Dermis blood vessel endothelial cell (primary cell): ENCODE measurements at places on chromosomes 1 and 21.

- no peak for DNase-seq
Measured at GRCh38 chr1:110007046-110007830, 22.7 kb downstream of the AHCYL1 start.

DNA sequence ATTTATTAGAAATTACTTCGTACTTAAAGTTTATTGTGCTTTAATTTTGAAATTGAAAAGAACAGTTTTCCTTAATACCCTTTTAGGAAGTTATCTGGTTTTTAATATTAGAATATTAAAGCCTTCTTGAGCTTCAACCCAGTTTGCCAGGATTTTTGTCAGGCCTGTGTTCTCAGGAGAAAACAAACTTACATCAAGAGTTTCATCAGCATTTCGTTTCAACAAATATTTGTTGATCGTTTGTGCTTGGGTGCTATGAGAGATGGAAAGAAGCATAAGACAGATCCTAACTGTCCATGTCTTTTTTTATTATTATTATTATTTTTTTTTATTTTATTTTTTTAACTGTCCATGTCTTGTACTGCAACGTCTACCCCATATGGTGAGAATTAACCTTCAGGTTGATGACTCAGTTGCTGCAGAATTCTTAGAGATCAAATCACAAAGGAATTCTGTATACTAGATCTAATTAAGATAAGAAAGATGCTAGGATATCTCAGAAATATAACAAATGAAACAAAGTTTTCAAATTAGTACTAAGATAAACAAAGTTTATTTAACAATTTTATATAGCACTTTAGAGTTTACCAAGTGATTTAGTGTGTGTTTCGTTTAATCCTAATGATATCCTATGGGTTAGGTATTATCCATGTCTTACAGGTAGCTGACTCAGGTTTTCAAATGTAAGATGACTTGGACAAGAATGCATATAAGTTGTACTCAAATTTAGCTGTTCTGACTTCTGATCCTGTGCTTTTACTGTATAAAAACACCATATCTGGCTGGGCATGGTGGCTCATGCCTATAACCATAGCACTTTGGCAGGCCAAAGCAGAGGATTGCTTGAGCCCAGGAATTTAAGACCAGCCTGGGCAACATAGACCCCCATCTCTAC, 14.3 kb downstream of the FBXO28 start:
- no peak for DNase-seq

GRCh38 chr1:211292411-211292810, 33.2 kb downstream of the RCOR3 start:
- DNase-seq = no peak

DNA sequence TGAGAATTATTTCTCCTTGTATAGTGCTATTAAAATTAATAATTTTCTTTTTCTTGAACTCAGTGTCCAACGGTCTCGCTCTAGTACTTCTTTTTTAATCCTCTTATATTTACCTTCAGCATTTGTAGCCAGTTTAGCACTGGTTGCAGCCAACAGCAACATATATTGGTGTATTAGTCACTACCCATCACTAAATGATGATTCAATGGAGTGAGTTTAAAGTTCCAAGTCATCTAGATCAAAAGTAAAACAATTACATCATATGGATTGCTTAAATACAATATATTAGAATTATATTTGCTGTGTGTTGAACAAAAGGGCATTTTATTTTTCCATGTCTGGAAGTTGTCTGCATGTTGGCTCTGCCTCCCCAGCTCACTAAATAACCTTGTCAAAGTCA, 591.8 kb downstream of the ADGRL2 start:
- peak; percentile 15 for DNase-seq

DNA sequence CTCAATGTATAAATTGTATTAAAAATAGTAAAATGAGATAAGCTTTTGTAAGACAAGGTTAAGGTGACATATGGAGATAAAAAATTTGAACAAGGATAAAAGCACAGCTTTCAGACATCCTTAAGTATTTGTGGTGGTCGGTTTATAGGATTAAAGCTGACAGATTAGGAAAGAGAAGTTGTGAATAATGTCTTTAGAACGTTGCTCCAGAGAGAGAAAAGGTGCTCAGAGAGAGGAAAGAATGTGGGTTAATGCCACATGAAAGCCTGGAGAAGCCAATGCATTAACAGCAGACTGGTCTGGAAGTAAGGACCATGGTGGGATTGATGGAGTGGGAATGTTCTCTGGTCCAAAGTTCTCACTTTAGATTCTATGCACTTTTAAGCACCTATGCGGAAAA, 44.8 kb downstream of the ATP6V1G3 start:
- DNase-seq = no peak

DNA sequence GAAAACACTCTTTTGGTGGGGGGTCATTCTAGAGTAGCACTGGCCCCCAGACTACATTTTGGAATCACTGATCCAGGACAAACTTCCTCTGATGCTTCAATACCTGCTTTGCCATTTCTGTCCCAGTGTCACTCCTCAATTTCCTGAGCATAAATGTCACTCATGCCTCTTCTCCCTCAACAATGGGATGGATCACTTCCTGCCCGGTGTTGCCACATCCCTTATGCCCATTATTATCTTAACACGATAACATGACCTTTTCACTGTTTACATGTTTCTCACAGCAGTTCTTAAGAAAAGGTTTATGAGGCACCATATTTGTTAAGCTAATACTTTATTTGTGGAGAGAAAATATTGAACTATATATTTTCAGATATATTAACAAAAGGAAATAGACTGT, 3.9 kb upstream of the ITLN1 start:
- DNase-seq = peak; percentile 10

GRCh38 chr1:234529950-234530237, 50.9 kb upstream of the TARBP1 start:
- DNase-seq = no peak

DNA sequence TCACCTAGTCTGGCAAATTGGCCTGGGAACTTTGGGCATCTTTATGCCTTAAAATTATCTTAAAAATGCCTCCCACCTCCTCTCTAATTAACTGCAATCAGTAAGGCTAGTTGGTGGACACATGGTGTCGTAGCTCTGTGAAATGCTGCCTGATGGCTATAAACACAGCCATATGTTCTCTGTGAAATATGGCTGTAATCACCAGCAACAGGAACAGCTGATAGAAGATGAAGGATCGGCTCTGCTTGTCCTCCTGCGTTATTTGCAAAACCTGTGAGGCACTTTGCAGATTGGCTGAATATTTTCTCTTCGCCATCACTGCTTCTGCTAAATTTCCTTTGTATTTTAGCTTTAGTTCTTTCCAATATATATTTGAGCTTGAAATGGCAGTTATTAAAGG, 419.6 kb downstream of the RWDD3 start:
- DNase-seq = no peak

DNA sequence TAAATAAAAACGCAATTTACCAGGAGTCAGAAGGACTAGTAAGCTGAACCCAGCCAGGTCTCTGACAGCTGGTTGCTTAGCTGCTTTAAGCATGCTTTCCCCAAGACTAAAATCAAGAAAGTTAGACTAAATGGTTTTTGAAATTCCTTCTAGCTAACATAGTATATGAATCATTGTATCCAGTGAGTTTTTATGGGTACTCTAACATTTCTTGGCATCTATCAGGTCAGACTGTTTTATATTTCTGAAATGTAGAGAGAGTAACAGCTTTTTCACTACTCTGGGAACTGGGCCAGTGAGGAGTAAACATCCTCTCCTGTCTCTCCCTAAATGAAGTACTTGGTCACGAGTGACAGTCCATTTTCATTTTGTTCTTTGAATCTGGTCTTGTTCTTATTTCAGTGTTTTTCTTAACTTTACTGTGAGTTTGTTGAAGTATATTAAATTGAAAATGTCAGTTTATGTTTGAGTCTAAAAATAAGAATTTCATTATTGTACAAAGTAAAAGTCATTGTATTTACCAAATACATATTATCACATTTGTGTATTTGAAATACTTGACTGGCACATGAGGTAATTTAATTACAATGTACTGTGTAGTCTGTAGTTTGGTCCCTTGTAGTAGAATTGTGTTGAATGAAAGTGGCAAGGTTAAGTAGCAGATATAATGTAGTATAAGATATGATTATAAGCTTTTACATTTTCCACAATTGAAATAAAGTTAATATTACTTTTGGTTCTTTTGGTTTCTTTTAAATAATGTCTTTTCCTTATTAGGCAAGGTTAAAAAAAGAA, 47.6 kb downstream of the PKN2 start:
- DNase-seq = peak; percentile 60

DNA sequence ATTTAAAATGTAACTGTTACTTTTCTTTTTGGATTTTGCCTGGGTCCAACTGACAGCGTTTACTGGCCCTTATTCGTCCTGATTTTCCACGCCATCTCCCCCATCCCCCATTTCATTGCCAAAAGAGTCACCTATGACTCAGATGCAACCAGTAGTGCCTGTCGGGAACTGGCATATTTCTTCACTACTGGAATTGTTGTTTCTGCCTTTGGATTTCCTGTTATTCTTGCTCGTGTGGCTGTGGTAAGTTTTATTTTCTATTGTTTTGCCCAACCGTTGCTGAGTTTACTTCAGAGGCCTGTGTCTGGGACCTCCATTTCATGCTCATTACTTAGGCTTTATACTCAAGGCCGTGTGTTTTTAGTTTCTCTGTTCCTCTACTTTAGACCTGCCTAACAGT, 9.3 kb downstream of the LEPR start:
- DNase-seq = peak; percentile 97

GRCh38 chr1:186534401-186534800, 73.5 kb upstream of the PDC start:
- DNase-seq = peak; percentile 46

DNA sequence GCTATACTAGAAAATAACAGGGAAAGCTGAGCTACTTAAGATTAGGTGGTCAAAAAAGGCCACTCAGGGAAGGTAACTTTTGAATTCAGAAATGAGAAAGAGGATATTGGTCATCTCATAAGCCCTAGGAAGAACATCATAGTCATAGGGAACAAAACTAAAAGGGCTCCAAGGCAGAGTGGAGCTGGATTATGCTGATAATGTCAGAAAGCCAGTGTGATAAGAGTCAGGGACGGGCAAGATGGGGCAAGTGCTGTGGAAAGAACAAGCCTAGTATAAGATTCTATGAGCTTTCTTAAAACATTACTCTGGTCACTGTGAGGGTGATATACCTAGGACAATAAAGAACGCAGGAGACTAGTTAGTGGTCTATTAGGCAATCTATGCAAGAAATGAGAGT, 106.6 kb downstream of the DUSP10 start:
- DNase-seq = no peak

- peak; percentile 38 for DNase-seq
Measured at GRCh38 chr1:151661751-151662150, 49.9 kb downstream of the SNX27 start.

DNA sequence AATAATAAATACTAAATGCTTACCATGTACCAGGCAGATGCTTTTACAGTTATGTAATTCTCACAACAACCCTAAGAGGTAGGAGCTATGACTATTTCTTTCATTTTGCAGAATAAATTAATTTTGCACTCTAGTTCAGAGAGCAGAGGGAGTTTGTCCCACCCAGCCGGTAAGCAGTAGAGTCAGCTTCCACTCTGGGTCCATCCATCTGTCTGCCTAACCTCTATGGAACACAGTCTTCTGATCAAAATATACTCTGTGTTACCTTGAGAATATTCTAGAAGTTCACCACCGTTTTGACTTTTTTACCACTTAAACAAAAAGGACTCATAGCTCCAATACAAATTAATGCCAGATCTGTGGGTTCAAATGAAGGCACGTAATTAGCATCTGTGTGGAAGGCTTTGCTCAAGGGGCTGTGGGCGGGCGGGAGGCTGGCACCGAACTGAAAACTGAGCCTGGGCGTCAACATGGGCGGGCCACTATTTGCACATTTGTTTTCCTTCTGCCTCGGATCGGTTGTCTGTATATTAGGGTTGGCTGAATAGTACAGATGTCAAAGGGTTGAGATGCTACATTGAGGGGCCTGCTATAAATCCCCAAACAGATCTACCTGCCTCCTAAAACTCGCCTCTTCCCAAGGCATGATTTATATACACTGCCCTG, 33.1 kb upstream of the LMO4 start:
- DNase-seq = no peak

GRCh38 chr1:197519741-197520334, 251.8 kb downstream of the CRB1 start:
- DNase-seq = peak; percentile 41

- DNase-seq = peak; percentile 47
Measured at GRCh38 chr1:45929257-45929687, 125.9 kb downstream of the MAST2 start.

GRCh38 chr1:203475012-203475981, at the start of gene PRELP:
TSS of gene PRELP (plus strand) at chr1:203475806. CDS start at chr1:203483185, 7,379 bp downstream.
- DNase-seq = no peak

- no peak for DNase-seq
Measured at GRCh38 chr1:31523012-31523411, 53.3 kb upstream of the TINAGL1 start.

GRCh38 chr1:167674156-167674555, 44.1 kb downstream of the RCSD1 start:
- no peak for DNase-seq

DNA sequence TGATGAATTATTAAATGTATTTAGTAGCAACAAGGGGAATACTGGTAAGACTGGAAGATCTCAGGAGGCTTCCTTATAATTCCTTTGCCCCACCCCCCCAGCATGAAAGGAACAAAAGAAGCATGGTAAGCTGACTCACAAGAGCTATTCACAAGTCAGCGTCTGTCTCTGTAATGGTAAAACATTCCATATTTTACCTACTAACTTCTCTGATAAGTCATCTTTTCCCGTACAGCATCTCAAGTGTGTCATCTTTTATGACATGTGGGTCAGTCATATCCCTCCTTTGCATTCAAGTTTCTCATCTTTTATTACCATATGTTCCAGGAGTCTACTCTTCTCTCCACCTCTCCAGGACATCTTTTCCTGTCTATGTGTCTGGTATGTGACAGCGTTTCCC, 241.3 kb downstream of the PLA2G4A start:
- no peak for DNase-seq

DNA sequence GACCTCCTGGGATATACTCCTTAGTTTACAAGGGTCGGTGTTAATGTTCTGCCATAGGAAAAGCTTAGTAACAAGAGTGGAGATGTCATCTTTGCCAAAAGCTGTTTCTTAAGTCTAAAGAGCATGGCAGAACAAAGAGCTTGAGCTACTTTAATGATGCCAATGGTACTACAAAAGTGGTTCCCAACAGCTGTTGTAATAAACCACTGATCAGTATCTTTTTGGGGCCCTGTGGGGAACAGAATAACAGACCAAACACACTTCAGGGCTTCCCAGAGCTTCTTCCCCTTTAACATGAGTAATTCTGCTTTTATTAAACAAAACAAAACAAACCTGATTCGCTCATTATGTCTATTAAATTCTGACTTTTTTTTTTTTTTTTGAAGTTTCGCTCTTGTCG, 116.3 kb downstream of the NCAM2 start:
- no peak for DNase-seq

- DNase-seq = no peak
Measured at GRCh38 chr1:16605532-16606505, 7.5 kb downstream of the NBPF1 start.
